ENCODE measurements at places on chromosomes 4 and X.

DNA sequence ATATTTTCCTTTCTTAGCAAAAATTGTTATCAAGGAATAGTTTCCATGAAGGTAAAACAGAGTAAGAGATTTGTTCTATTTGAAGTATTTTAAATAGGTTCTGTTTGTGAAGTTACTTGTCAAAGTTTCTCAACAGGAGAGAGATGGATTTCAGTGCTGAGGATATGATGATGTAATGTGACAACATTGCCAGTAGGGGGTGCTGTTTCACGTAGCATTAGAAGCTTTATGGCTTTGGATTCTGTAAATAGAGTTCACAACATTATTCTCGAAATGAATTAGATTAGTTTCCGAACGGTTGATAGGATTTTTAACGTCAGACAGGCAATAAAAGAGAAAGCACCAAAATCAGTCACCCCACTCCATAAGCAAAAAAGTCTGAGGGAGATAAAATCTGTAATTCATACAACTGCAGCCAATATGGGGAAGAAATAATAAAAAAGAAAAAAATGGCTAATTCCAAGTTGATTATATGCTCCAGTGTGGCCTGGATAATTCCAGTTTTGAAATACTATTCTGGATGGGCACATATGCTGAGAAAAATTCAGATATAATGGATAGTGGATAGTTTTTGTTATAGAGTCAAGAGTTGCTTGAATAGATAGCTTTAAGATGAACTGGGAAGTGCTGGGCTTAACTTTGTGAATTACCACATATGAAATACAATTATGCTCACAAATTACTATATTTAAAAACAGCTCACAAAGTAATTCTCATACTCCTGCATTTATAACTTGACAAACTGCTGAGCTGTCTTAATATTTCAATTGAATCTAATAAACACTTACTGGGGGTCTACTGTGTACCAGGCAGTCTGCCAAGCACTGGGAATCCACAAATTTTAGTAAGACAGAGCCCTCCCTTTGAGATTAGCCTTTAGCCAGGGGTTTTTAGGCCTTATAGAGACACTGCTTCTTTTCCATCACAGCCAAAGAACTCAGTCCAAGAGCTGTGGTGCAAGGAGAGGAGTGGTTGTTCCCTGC lies 109.1 kb downstream of the GPAT3 start:
- DNase-seq: peak; percentile 32

GRCh38 chrX:148592595-148592994 lies 92.2 kb downstream of the AFF2 start:
- DNase-seq: no peak

DNA sequence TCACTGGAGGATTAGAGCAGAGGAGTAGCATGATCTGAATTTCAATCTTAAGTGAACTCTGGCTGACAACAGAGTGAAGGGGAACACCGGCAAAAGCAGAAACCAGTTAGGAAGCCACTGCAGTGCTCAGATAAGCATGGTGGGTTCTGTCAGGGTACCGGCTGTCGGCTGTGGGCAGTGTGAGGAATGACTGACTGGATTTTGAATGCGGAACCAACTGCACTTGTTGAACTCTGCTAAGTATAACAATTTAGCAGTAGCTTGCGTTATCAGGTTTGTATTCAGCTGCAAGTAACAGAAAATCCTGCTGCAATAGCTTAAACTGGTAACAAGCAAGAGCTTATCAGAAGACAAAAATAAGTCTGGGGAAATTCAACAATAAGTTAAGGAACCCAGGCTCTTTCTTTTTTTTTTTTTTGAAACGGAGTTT lies 5.2 kb downstream of the HTT start:
- DNase-seq: no peak

DNA sequence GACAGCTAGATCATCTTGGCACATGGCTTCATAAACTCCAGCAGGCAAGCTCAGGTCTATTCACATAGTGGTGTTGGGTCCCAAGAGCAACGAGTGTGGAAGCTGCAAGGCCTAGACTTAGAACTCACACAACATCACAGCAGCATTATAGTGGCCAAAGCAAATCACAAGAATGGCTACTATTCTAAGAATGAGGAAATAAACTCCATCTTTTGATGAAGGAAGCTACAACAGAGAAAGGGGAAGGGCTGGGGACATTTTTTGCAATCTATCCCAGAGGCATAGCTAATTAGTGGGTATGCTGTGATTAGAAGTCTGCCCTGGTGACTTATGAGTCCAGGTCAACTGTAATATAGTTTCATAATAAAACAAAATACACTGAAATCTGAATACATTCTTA lies 42.9 kb upstream of the TAB3 start:
- no peak for DNase-seq

- no peak for DNase-seq
Measured at GRCh38 chrX:39679497-39680157, 418.1 kb downstream of the BCOR start.

- DNase-seq: no peak
Measured at GRCh38 chr4:145056325-145057130, 41.5 kb downstream of the ANAPC10 start.

DNA sequence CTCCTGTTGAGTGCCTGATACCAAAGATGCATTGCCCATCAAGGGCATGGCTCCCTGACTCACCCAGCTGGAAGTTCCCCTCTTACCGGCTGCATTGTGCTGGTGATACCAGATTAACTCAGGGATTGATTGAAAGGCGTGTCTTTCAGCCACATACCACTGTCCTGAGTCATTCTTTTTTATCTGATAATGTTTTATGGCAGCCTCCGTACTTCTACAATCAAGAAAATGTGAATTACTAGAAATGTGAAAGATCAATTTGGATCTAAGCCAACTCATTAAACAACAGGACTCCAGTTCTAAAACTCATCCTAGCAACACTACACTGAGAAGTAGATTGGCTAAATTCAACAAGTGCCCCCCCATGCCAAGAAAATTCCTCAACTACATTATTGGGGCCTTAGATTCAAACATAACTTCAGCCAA lies 40.0 kb downstream of the TXK start:
- peak; percentile 74 for DNase-seq

DNA sequence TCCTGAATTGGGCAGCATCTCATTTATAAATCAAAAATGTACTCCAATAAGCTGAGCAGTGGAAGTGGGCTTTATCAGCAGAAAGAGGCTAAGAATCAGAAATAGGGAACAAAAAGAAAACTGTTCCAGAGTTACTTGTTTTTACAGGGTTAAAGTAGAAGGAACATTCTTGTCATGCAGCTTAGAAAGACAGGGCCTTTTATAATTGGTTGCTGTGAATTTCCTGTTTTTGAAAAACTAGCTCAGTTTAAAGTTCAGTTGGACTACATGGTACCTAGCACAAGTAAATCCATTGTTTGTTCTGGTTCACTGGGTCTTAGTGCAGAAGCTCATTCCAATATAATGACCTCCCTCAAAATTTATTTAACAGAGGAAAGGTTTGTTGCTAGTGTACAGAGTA lies 200.8 kb downstream of the GRIA2 start:
- DNase-seq: no peak

GRCh38 chr4:161948026-161948770 lies 215.6 kb downstream of the FSTL5 start:
- no peak for DNase-seq

- no peak for DNase-seq
Measured at GRCh38 chrX:109190542-109190941, 291.3 kb downstream of the GUCY2F start.

- peak; percentile 72 for DNase-seq
Measured at GRCh38 chr4:110631584-110632505, 9.0 kb upstream of the PITX2 start.

- DNase-seq: no peak
Measured at GRCh38 chr4:7806338-7807090, 133.1 kb downstream of the AFAP1 start.

DNA sequence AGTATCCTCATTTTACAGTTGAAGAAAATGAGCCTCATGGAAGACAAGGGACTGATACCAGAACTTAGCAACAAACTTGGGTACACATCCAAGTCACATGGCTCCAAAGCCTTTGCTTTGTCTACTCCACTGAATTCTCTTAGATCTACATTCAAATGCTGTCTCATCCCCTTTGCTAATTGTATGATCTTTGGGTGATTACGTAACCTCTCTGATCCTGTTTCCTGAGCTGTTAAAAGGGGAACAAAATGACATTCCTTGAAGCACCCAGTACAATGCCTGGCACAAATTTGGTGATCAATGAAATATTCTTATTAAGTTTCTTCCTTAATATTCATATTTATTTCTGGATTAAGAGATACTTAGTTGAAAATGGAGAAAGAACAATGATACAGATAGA lies 5.9 kb upstream of the HPGD start:
- DNase-seq: no peak

DNA sequence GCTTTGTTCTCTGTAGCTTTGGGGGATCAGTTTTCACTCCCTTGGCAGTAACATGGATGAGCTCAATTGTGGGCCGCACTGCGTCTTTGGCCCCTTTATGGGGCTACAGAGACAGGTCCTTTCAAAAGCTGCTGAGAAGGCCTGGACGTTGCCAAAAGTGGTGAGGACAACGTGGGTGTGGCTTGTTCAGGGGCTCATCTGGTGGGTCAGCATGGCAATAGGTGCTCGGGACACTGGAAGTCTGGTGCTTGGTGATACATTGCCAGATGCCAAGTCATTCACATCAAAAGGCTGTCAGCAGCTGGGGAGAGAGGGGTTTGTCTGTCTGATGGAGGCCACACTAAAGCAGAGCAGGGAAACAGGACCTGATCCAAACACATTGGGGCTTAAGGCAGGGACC lies 149.8 kb upstream of the EOLA2 start:
- no peak for DNase-seq

- DNase-seq: peak; percentile 81
Measured at GRCh38 chrX:69615779-69616456, at the start of gene EDA. TSS of gene EDA (plus strand) at chrX:69616113.

DNA sequence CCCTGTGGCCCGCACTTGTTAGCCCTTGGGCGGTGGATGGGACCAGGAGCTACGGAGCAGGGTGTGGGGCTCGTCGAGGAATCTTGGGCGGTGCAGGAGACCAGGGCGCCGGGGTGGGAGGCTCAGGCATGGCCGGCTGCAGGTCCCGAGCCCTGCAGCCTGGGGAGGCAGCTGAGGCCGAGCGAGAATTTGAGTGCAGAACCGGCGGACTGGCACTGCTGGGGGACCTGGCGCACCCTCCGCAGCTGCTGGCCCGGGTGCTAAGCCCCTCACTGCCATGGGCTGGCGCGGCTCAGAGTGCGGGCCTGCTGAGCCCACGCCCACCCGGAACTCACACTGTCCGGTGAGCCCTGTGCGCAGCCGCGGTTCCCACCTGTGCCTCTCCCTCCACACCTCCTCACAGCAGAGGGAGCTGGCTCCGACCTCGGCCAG lies 73.6 kb upstream of the TLL1 start:
- DNase-seq: no peak
